ENCODE measurements at places on chromosomes 6 and 20.

GRCh38 chr6:35391240-35391968 is 49.0 kb downstream of the PPARD start:
- DNase-seq, result no peak

GRCh38 chr20:16816192-16816591 is 68.0 kb downstream of the OTOR start:
- DNase-seq, result no peak

- DNase-seq, result no peak
These were observed 19.6 kb downstream of the RTN4IP1 start for GRCh38 chr6:106609699-106610098.

GRCh38 chr20:59004763-59005522 is 2.1 kb downstream of the CTSZ start:
- DNase-seq, result peak; percentile 14

DNA sequence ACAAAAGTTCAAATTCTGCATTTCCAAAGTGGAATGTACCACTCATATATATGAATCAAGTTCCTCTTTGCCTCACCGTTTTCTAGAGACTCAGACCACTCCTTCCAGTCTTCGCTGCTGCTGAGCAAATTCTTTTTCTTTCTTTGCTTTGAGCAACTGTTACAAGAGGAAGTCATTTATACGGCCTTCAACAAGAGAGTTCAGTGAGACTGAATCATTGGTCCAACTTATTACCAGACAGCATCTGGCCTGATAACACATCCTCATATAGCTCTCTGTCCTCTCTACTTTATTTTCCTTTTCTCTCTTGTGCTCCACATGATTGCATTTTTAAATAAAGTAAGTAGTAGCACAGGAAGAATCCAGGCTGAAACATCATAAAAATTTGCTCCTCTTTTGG is 652.7 kb downstream of the PHF3 start:
- DNase-seq, result no peak

DNA sequence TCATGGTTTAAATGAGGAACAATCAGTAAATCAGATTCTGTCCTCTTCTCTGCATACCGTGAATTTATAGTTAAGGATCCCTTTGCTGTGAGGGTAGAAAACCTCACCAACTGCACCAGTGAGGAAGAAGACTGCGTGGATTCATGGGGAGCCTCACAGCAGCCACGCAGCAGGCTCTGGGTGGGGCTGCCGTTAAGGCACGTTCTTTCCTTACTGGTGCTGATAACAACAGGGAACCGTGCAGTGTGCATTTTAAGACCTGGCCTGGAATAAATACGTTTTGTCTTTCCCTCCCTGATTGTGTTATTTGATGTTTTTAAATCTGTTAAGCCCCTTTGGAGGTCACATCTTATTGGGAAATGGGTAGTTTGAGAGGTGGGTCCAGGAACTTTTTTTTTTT is 17.6 kb upstream of the MYLK2 start:
- no peak for DNase-seq

DNA sequence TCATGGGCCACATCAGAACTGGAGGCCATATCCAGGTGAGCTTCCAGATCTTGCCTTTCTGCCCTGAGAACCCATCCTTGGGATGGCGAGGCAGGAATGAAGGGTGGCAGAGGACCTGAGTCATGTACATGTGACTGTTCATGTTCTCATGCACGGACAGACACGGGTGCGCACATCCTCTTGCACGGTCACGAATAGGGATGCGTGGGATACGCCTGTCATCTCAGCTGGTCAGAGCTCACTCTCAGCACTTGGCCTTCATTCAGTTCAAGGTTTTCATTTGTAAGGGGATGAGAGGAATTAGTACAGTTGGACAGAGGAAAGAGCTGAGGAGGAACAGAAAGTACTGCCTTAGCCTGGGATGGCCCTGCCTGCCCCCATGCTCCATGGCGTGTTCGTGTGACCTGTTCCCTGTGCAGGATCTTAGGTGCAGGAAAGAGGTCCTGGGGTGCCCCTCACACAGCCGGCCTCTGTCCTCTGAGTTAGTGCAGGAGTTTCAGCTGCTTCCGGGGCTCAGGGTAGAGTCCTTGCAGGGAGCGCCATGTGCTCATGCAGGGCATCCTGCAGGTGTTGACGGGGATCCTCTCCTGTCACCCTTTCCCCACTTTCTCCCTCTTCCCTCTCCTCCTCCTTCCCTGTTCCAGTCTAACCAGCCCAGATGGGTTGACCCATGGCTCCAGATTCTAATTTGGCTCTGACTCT is 173.4 kb downstream of the DTNBP1 start:
- no peak for DNase-seq

DNA sequence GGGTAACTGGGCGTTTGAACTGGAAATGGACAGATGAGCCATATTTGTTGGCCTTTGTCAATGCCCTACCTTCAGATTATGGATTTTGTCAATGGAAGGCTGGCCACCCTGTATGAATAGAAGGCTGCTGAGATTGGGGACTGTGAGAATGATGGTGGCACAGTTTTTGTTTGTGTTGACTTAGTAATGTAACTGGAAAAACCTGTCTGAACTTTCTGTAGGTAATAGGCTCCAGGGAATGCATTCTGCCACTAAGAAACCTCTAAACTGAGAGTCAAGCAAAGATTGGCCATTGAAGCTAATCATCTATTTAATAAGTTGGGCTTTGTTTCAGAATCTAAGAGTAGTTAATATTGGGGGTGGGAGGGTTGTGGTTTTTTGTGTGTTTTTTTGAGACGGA is 97.5 kb downstream of the FOXO3 start:
- DNase-seq, result no peak

- peak; percentile 73 for DNase-seq
These were observed 297.9 kb downstream of the UTRN start for GRCh38 chr6:144582939-144583613.

DNA sequence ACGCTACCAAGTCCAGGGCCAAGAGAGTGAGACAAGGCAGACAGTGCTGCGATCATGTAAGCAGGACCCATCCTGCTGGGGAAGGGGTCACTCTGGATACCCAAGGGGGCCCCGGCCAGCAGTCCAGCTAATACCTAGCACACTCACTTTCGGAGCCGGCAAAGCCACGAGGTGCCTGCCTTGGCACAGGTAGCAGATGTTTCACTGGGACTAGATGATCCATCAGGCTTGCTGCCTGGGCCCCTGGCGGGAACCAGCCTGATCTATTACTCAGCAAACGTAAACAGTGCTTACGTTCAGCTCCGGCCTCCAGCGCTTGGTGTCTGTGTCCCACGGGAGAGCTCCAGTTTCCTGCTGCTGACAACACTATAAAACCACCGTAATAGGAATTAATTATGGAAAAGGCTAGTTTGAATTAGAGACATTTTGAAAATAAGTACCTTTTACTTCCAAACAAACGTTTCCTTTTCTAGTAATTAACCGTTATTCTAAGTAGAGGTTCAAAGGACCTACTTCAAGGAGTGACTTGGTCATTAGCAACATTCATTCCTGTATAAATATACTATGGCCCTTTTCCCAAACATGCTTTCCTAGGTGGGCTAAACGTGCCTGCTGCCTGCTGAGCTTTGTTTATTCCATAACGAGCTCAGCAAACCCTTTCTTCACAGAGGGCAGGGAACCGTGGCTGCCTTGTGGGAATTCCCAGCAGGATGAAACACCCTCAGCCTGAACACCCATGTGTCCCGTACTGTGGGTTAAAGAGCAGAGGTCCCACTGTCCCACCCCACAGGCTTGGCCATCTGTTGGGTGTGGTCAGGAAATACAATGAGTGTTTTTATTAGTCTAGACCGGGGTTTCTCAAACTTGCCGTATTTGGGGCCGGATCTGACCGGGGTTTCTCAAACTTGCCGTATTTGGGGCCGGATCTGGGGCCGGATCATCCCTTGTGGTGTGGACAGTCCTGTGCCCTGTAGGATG is 18.4 kb downstream of the SLC22A23 start:
- DNase-seq, result no peak

- no peak for DNase-seq
These were observed 333.0 kb downstream of the CD83 start for GRCh38 chr6:14450578-14450977.

DNA sequence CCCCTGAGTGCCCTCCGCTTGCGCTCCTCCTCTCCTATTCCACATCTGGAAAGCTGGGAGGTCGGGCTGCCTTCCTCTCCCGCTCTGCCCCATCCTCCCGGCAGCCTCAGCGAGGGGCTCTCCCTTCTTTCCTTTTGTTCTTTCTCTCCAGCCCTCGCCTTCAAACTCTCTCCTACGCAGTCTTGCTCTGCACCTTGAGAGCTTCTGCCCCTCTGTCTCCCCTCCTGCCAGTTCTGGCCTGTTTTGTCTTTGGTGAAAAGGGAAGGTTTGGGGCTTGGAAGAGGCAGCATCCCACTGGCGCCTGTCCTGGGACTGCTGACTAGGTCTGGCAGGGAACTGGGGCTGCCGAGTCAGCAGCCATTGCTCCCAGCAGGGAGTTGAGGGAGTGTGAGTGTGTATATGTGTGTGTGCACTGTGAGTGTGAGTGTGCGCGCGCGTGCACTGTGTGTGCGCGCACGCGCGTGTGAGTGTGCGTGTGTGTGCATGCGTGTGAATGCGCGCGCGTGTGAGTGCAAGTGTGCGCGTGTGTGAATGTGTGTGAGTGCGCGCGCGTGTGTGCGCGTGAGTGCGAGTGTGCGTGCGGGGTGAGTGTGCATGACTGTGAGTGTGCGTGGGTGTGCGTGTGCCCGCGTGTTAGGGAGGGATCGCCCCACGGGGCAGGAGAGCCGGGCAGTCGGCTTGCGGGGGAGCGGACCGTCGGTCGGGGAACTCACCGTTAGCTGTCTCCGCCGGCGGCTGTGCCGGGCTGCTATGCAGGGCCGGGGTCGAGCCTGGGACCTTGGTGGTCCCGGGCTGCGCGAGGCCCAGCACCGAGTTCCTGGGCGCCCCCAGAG is 523 bp downstream of the CPXM1 start:
- DNase-seq, result peak; percentile 30

DNA sequence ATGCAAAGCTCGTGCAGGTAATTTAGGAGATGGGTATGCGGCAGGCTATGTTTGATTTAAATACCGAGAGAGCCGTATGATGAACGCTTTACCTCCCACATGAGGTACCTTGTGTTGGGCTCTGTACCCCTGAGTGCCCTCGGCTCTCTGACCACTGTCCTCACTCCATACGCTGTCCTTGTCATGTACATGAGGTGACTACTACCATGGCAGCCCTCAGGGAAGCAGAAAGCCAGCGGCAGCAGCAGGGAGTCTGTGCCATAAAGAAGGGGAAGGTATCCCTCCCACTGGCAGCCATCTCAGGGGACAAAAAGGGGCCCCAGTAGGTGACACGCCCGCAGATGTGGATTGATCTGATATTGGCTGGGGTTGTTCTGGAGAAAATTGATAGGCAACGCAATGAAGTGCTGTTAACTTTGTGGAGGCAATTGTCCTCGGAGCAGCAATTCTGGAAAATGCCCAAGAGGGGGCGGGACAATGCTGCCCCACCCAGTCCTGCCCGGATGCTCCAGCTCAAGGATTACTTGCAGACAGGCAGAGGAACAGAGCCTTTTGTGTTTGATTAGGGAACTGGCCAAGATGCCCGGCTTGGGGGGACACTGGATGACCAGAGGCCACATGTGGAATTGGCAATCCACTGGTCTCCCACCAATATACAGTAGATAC is 38.0 kb upstream of the HSF2 start:
- no peak for DNase-seq

- DNase-seq, result no peak
These were observed 36.3 kb downstream of the BANF2 start for GRCh38 chr20:17735959-17736621.

DNA sequence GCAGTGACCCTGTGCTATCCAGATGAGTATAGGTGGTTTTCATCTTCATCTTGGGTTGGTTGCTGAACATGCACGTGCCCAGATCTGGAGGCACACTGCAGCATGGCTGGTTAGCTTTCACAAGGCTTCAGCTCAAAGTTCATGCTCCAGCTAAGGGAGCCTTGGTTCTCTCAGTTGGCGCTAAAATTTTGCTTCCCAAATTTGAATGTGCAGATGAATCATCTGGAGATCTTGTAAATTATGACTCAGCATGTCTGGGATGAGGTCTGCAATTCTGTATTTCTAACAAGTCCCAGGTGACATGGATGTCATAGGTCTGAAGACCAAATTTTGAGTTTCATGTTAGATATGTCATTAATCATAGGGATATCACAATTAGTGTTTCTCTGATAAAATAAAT is 230.8 kb downstream of the FOXA2 start:
- DNase-seq, result no peak

DNA sequence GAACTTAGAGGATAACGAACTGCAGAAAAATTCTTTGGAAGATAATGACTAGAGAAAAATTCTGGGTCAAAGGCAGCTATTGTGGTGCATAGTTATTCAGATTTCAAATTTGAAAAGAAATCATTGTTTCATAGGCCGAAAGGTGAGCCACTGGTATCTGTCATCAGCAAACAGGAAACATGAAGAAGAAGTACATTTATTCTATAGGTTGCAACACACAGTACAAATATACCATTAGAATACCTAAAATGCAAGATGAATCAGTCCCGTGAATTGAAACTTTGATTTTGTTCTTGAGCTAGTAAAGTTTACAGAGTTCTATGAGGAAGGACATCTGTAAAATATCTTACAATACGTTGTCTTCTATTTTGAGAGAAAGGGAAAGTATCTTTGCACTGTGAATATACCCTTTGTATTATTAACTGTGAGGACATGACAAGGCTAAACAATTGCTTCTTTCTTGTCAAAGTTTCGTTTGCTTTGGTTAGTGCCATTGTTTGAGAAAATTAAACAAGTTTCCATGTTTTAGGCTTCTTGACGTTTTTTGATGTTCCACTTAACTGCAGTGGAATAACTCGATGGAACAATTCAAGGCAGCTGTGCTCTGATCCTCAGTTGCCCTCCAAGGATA is 84.7 kb downstream of the HDGFL1 start:
- DNase-seq, result no peak

GRCh38 chr6:3773678-3774298 is 22.3 kb upstream of the PXDC1 start:
- DNase-seq, result no peak

- peak; percentile 14 for DNase-seq
These were observed 144.6 kb upstream of the AGPAT4 start for GRCh38 chr6:161418463-161418945.

GRCh38 chr20:46122516-46123481 is 4.7 kb downstream of the CD40 start:
- DNase-seq, result no peak

DNA sequence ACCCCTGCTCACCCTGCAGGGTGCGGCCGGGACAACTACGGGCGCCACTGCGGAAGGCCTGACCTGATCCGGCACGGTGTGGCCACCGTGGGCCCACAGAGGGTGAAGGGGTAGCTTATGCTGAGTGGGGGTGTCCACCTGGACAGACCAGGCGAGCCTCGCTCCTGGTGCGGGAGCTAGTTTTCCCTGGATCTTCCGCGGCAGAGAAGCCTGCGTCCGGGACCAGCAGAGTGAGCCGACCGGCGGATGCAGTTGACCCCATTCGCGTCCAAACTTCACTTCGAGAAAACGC is 38.2 kb downstream of the NCR2 start:
- DNase-seq, result no peak

DNA sequence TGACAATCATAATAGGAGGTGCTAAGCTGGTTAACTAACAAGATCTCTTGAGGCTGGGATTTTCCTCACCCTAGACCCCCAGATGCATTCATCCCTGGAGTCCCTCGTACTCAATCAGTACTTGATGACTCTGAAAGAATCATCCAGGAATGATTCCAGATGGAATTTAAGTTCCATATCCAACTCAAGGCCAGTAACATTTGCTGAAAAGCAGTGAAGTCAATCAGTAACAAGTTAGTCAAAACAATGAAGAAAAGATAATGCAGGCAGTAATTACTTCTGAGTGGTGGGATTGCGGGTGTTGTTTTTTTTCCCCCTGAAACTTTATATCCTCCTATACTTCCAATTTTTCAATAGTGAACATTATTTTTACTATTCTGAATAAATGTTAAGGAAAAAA is 18.6 kb downstream of the GMDS start:
- no peak for DNase-seq

GRCh38 chr6:35278708-35279107 is 18.9 kb upstream of the DEF6 start:
- DNase-seq, result no peak
